ENCODE measurements at places on chromosomes 6 and 20.

- DNase-seq, result no peak
These were observed 27.2 kb upstream of the HMGN3 start for GRCh38 chr6:79261666-79262065.

GRCh38 chr20:49261173-49261572 is 16.7 kb downstream of the ZNFX1 start:
- no peak for DNase-seq

DNA sequence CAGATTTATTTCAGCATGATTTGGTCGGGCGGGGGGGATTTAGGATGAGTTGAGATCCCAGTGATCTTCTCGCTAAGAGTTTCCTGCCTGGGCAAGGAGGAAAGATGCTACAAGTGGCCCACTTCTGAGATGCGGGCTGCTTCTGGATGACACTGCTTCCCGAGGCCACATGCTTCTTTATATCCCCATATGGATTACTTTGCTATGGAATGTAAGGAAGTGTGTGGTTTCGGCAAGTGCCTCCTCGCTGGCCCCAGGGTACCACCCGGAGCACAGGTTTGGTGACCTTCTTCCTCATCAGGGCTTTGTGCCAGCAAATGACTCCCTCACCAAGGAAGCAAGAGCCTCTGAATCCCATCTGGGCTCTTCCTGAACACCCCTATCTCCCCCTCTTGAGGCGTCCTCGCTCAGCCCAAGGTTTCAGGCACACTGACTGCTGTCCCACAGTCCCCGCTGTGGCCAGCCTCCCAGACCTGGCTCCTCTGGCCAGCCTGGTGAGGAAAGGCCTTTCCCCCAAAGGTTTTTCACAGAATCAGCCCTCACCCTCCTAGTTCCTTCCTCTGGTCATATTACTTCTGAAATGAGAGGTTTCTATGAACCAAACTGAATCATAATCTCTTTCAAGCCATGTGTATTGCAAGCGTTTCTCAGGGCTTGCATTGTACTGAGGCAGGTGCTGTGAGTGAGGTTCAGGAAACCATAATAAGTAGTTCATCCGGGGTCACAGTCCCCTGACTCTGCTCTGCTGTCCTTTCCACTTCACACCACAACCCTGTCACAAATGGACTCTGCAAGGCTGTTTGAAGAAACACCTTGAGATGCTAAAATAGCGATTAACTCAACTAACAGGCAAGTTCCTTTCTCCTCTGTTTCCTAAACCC is 41.7 kb upstream of the IL17A start:
- no peak for DNase-seq

DNA sequence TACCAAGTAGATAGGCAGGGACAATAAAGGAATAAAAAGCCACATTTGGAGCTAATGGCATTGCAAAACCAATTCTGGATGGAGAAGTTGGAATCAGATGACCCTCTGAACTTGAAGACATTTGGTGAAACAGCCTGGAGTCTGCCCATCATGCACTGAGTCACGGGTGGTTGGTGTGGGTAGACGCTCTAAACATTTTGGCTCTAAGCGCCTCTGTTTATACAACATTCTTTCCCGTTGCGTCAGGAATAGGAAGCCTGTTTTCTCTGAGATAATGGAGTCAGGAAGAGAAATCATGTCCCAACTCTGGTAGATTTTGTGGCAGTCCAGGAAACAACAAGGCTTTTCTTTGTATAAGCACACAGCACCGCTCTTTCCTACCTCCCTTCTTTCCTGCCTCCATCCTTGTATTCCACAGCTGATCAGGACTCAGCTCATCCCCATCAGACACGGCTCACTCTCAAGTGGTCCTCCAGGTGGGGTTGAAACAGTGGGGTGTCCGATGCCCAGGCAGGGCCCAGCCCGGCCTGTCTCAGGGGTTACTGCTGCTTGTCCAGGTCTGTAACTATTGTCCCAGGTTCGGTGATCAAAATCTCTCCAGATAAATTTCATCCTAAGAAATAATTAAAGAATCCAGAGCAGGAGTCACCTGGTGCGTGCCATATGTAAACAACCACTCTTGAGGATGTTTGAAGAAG is 12.1 kb upstream of the RAMACL start:
- peak; percentile 92 for DNase-seq

DNA sequence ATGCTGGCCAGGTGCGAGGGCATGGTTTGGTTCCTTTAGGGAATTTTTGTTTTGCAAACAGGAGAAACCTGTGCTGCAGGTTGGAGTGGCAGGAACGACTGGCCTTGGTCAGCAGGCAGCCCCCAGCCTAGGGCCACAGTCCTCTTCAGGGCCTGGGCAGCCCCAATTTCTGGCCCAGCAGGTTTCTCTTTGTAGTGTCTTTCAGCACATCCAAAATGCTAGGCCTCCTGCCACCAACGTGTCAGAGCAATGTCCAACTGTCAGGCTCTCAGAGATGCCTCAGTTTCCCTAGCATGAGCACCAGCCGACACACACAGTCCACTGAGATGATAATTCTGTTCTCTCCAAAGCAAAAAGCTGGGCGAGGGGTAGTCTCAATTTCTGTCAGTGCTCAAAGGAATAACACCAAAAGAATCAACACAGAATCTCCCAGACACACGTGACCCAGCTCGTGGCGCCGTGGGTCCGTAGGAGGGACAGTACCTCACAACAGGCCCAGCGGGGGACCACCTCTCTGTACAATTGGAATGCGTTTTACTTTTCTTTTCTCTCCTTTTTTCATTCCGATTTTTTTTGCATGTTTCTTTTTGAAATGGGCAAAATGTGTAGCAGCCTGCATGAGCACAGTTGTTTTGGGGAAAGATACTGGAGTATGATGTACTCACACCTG is 125.9 kb downstream of the TAF4 start:
- DNase-seq, result no peak

- no peak for DNase-seq
These were observed 78.2 kb downstream of the THBS2 start for GRCh38 chr6:169175360-169175887.

GRCh38 chr6:26103141-26103769 is 16.0 kb downstream of the HFE start:
- DNase-seq, result no peak

GRCh38 chr20:5899444-5899843 is 50.9 kb downstream of the TRMT6 start:
- DNase-seq, result no peak

DNA sequence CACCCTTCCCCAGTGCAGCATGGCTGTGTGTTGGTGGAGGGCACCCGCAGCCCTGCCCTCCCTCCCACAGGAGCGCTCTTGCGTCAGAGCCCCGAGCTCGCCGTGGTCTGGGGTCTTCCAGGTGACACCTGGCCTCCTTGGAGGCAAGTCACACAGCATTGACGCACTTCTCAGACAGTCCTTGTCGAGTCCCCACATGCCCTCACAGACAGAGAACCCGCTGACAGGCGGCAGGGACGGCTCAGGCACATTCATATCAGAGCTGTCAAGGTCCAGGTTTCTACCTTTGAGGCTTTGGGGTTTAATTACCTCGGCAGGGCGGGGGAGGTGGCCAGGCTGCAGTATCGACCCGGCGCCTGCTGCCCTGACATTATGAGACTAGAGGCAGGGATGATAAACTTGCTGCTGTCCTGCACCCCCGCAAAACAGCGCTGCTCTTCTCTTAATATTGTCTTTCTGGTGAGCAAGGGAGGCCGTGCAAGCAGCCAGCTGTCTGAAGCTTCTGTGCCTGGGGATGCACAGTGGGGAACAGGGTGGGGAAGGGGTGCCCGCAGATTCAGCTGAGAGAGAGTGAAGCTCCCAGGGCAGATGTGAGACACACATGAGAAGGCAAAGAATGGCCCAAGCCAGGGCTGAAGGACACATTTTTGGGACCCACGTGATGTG is 4.7 kb downstream of the NPEPL1 start:
- no peak for DNase-seq

GRCh38 chr20:5843054-5843592 is 92.9 kb downstream of the SHLD1 start:
- no peak for DNase-seq

- DNase-seq, result no peak
These were observed 348.1 kb upstream of the CITED2 start for GRCh38 chr6:139722530-139722929.

GRCh38 chr6:106163966-106164877 is 78.1 kb downstream of the PRDM1 start:
- DNase-seq, result peak; percentile 59

DNA sequence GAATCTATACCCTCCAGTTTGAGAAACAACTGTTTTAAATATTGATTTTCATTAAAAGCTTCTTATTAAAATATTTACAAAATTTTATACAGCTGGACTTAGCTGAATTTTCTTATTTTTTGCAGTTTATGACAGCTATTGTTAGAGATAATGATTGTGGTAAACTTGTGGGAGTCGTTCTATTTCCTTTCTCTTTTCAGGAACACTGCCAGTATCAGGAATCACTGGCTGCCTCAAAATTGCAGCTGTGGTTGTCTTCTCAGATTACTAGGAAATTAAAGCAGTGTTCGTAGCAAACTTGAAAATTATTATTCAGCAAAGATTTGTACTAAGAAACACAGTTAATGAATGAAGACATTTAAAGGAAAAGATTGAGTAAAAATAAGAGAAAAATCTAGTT is 311.0 kb downstream of the CENPW start:
- DNase-seq, result no peak

DNA sequence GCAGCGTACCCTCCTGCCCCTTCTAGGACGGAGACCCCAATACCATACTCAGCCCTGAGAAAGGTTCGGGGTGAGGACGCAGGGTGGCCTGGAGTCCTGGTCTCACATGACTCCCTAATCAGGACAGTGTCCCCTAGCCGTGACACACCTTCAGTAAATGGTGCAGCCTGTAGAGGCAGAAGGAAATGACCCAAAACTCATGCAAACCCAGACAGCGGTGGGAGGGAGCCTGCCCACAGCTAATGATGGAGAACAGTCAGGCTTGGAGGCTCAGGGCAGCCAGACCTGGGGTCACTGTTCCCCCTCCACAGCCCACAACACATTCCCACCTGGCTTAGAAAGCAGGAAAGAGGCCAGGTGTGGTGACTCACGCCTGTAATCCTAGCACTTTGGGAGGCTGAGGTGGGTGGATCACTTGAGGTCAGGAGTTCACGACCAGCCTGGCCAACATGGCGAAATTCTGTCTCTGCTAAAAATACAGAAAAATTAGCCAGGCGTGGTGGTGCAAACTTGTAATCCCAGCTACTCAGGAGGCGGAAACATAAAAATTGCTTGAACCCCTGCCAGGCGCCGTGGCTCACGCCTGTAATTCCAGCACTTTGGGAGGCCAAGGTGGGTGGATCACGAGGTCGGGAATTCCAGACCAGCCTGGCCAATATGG is 8.8 kb upstream of the HMGA1 start:
- DNase-seq, result no peak

GRCh38 chr20:58209652-58210397 is 18.6 kb downstream of the ANKRD60 start:
- no peak for DNase-seq

DNA sequence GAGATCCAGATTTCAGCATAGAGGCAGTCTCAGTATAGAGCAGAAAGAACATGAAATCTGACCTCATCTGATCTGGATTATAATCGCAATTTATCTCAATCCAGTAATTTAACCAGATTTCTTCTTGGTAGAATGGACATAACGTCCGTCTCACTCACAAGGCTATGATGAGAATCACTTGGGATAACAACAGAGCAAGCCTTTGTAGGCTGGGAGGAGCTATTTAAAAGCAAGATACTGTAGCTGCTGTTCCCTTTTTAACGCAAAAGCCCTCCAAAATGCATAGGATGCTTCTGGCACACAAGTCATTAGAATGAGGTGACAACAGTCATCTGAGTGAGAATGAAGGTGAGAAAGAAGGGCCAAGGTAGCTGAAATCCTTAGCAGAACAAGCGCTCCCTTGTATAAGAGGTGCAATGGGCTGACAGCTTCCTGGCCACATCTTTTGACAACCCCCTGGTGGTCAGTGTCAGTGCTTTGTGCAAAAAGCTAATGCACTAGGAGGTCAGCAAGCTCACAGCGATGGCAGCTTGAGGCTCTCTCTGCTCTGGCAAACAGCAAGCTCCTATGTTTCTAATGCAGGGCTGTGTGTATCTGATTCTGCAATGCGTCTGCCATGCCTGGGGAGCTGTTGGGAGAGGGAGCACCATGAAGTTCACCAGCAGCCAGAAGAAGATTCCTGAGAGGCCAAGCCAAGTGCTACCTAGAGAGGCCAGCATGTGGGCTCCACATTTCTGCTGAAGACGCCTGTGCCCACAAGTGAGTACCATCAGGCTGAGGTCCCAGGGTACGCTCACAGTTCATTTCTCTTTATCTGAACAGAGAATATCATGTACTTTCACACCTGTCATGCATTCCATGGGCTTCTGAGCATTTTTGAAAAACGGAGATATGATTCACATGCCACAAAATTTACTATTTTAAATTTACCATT is 16.2 kb downstream of the METTL24 start:
- DNase-seq, result no peak

DNA sequence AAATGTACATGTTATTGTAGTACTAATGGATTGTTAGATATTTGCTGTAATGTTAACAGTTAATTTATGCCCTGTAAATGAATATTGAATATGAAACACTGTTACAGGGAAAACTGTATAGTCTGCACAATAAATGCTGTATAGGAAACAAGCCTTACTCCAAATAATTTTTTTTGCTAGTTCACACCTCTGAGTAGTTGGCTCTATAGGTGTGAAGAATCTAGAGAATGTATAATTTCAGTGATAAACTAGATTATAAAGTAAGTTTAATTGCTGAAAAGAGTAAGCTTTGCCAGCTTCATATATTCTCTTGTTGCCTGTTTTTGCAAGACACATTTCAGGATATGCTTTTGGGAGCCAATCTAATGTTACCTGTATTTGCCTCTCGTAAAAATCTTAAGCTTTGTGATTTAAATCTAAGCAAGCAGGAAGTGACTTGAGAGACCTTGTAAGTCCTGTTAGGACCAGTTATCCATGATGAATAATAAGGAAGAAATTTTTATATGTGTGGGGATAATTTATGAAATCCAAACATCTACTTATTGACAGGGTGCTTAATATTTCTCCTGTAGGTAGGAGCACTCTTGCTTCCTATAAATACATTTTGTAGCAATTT is 232.4 kb downstream of the ZFAND3 start:
- DNase-seq, result no peak

DNA sequence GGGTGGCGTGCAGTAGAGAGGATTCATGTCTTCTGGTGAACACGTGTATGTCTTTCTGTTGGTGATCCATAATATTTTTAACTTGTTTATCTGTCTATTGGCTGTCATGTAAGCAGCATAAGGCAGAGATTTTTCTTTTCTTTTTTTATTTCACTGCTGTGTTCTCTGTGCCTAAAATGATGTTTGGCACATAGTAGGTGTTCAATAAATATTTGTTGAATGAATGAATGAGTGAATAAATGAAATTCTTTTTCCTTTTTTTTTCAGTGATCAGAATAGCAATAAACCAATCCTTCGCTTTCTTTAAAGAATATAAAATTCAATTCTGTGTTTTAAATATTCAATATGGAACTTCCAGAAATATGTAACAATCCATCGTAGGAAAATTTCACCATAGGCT is 30.0 kb downstream of the MAK start:
- DNase-seq, result no peak

DNA sequence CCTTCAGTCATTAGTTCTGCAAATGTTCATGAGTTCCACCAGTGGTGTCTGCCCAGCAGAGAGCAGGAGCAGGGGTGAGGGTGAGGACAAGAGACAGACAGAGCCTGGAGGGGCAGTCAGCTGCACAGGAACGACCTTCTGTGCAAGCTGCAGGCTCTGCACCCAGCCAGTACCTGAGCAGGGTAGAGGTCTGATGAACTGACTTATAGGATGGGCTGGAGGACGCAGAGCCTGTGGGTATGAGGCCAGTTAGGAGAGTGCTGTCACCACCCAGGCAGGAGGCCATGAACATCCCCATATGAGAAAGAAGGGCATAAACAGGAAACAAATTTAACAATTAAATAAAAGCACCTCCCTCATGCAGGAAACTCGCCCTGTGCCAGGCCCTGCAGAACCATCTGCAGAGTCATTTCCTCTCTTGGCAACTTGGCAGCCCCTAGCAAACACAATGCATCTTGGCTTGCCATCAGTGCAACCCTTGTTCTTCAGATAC is 17.9 kb downstream of the C6orf15 start:
- no peak for DNase-seq

Data from AG04449 (cell line).